Muscle of back (tissue), 13 donors: ENCODE measurements at places on chromosomes 3 and 15. TPM values are rescaled to one million over a fixed set of nuclear protein-coding genes. Genes with fewer than 3 reads are reported as not detected.

DNA sequence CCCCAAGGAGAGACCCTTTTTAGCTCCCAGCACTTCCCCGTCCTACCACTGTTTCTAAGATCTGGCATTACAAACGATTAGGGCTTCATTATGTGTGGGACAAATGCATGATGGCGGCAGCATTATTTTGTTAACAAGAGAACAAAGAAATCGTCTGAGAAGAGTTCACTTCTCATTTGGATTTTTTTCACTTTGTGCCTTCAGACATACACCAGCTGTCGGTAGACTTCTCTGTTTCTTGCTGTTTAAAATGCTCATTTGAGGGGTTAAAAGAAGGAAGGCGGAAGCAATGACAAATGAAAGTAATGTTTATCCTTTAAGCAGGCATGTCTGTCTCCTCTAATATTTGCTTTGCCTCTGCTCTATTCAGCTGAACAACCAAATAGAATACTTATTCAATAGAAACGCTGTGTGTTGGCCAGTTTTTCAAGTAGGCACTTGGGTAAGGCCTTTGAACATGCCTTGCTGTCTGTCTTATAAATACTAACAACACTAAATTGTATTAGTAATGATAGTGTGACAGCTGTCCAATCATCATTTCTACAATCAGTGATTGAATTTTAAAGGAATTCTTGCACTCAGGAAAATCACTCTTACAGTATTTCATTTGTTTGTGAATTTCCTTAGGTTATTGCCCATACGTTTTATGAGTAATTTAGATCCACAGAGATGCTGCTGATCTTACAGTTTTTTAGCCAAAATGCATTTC, 382.4 kb downstream of the IL5RA start:
- DNase-seq, result no peak

DNA sequence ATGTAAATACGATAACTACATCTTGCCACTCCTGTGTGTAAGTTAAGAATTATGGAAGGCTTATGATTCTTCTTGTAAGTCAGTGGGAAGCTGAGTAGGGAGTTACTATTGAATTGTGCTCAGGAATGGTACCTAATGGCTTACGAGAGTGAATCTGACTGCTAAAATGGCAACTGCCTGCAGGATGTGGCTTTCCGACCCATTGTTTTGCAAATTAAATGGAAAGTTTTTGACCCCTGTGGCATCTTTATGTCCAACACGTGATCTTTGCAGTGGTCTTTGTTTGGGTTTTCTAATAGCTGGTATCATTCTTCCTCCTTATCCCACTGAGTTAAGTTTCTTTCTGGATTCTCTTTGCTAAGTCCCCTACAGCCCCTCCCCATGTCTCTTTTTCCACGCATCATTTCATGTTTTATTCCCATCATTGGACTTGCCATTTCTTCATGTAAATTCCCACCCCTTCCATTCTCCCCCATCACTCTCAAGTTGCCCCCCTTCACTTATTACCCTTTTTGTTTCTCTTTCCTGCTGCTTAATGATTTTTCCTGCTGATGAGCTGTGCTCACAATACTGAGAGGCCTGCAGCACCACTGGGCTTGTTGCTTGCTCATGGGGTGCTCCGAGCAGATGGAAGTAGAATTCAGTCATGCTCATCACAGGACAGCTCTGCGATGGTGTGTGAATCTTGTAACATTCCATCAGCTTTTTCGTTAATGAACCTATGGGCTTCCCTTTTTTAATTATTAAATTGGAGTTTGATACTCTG, 428.2 kb upstream of the IL12A start:
- no peak for DNase-seq

LIPH gene
- polyA plus RNA-seq, result 0.05 TPM

DNA sequence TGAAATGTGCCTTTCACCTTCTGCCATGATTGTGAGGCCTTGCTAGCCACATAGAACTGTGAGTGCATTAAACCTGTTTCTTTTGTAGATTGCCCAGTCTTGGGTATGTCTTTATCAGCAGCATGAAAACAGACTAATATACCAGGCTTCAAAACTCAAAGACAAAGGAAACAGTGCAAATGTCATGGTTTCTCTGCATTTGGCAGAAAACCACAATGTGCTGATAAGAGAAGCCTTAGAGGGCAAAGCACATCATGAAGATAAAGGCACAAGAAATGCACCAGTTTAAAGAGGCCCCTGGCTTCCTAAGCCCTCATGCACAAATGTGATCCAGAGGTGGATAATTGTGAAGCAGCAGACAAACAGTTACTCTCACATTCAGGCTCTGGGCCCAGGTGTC, 259.2 kb downstream of the CPNE4 start:
- DNase-seq, result no peak

ASB7 gene
- polyA plus RNA-seq, result 7.6 TPM

AADACL2 gene
- not detected for polyA plus RNA-seq

- DNase-seq, result peak; percentile 97
Observed at GRCh38 chr3:168095611-168096209, at the start of gene GOLIM4. TSS of gene GOLIM4 (minus strand) at chr3:168095924. CDS start at chr3:168095285, 639 bp downstream.

- DNase-seq, result no peak
Observed at GRCh38 chr3:119149484-119149883, 3.5 kb downstream of the TEX55 start.

MORF4L1 gene
- 622 TPM for polyA plus RNA-seq

CNOT10 gene
- 24.7 TPM for polyA plus RNA-seq

DNA sequence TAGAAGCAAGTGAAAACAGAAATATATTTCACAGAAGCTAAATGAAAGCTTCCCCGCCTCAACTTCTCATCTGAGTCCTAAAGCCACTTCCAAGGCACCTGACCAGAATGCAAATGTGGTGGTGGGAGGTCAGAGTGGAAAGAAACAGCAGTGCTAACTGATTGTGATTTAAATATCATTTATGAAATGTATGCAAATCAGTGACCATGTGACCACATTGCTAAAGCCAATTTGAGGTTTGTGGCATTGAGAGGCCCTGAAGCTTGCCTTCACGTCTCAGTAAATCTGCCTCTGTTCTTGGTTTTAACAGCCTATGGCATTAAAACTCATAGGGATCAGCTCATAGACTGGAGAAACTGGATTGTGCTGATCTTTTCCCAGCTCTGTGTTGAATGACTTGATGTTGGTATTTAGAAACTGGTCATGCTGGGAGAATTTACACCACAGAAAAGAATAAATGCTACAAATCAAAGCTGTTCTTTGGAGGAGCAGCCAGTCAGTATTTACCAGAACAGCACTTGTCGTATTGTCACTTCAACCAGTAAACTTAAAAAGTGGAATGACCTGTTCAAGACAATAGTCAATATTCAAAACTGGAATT, 481.4 kb upstream of the ALCAM start:
- no peak for DNase-seq

FOXB1 gene
- not detected for polyA plus RNA-seq

DNA sequence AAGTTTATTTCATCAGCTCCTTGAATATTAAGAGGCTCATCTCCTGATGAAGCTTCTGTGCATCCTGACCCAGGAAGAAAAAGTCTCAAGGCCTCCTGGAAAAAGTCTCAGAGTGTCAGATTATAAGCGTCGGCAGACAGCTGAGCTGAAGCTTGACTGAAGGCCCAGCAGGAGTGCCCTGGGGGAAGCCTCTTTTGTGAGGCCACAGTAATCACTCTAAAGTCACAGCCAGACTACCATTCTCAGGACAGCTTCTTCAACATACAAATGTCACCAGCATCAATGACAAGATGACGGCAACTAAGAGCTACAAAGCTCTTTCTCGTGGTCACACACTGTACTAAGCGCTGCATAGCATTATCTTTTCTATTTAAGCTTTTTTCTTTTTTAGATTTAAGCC, 72.7 kb upstream of the LRRN1 start:
- DNase-seq, result no peak

ARID3B gene
- polyA plus RNA-seq, result 6.5 TPM

GRCh38 chr3:26145769-26146168, 355.9 kb downstream of the OXSM start:
- no peak for DNase-seq

DNA sequence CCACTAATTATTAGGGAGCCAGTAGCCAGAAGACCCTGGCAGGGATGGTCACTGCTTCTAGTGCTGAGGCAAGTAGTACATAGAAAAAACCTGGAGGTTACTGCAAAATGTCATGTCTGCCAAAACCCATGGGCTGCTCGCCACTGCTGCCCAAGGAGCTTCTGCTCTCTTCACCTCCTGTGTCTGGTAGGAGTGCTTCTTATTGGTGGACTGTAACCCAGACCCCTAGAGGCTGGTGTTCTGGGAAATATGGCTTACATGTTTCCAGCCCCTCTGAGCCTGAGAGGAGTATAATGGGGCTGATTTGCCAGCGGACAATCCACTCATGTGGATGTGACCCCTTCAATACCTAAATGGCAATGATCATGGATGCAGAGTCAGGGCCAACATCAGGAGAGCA, 286.4 kb downstream of the EPHB1 start:
- no peak for DNase-seq

- peak; percentile 81 for DNase-seq
Observed at GRCh38 chr3:171646357-171647133, 163.7 kb downstream of the PLD1 start.

GRCh38 chr3:11198070-11198469, 43.8 kb downstream of the HRH1 start:
- DNase-seq, result no peak

DNA sequence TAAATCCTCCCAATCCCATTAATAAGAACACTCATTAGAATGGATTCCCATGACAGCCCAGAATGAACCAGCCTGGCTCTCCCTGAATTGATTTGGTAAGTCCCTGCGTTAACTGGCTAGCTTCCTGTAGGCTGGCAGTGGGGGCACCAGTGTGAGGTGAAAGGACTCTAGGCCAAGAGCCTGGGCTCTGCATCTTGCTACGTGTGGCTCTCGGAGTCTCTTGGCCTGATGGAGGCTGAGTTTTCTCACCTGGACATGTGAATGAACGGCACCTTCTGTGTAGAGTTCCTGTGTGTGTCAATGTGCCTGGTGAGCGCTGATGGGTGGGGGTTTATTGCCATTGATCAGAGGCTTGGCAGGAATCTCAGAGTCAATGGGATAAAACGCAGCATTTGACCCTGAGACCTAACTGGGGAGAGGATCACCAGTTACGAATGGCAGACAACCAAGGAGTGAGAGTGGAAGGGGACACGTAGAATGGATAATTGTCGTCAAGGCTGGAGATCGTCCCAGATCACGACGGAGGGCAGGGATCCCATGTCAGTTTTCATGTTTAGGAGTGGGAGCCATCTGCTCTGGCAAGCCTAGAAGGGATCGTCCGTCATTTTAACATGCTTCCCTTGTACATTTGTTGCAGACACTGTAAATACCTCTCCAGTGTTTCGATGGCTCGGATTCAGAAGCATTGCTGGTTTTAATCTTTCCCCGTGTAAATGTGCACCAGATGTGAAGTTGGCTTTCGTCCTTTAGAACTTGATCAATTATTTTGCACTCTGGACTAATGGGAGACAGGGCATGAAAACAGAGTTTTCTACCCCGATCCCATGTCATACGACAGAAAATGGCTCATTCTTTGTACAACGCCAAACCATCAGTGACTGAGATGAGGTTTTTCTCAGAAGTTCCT, 9.0 kb upstream of the KLF13 start:
- peak; percentile 34 for DNase-seq

LINGO1 gene
- 10.9 TPM for polyA plus RNA-seq

DNA sequence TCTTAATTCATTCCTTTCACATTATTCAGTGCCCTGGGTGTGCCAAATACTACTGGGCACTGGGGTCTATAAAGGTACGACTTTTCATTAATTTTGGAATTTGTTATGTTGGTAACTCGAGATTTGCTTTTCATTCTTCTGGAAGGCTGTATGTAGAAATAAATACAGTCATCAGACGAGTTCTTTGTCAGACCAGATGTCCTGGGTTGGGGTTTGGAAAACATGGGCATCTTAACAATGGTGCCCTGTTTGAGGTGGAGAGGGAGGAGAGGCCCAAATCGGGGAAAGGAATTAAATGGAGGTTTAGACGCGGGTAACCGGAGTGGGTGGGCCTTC, 662 bp upstream of the GLCE start:
- DNase-seq, result no peak

COPG1 gene
- 111 TPM for polyA plus RNA-seq

DNA sequence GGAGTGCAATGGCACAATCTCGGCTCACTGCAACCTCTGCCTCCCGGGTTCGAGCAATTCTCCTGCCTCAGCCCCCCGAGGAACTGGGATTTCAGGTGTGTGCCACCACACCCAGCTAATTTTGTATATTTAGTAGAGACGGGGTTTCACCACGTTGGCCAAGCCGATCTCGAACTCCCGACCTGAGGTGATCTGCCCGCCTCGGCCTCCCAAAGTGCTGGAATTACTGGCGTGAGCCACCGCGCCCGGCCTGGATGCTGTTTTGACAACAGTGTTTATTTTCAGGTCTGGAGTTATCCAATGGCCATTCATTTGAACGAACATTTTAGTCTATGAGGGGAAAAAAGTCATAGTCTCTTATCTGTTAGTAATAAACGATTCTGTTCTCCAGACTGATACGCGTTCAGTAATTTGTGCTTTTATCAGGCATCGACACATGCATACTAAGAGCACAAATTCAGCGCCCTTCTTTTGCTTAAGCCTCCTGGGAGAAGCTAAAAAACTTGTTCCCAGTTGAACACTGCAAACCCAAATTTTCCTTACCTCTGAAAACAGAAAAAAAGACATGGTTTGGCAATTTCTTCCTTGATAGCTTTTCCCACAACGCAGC, 1.3 kb downstream of the B3GALNT1 start:
- DNase-seq, result no peak

DNA sequence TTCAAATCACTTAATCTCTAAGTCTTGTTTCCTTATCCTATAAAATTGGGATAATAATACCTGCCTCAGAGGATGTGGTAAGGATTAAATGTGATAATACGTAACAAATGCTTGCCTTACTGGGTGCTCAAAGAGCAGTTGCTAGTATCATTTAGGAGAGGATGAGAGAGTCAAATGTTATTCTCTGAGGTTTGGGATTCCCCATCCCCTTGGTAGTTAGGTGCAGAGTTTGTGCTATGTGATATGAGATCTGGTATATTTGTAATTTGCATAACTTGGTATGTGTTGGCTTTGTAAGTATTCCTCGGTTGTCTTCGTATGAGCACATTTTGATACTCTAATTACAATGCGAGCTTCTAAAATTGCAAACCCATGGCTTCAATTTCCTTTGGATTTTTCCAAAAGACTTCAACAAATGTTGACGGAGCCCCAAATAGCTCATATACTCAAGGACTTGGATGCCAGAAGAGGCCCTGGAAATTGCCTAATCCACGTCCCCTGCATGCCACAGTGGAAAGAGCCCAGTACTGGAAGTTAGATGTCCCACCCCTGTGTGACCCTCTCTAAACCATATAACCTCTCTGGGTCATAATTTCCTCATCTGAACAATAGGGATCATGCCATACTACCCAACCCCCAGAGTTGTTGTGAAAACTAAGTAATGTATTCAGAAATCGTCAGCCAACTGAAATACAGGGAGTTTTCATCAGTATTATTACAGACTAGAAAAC, 85.0 kb downstream of the FBN1 start:
- peak; percentile 40 for DNase-seq

TTC21A gene
- polyA plus RNA-seq, result 2.2 TPM

CCR9 gene
- not detected for polyA plus RNA-seq

DNA sequence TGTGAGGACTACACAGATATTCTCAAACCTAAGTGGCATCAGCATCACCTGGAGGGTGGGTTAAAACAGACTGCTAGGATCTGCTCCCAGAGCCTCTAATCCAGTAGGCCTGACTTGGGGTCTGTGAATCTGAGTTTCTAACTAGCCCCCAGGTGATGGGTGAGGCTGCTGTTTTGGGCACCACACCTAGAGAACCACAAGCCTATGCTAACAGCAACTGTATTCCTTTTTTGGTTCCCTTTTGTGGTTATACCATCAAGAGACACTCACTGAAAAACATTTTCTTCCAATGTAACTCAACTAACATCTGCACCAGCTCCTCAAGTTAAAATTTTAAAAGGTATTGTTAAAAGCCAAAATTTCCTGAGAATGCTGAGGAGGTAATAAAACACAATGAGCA, 16.0 kb downstream of the WDR82 start:
- DNase-seq, result no peak

GRCh38 chr3:111338059-111338698, 203.8 kb upstream of the CD96 start:
- peak; percentile 69 for DNase-seq
